ENCODE measurements at places on chromosomes 2 and 18.

DNA sequence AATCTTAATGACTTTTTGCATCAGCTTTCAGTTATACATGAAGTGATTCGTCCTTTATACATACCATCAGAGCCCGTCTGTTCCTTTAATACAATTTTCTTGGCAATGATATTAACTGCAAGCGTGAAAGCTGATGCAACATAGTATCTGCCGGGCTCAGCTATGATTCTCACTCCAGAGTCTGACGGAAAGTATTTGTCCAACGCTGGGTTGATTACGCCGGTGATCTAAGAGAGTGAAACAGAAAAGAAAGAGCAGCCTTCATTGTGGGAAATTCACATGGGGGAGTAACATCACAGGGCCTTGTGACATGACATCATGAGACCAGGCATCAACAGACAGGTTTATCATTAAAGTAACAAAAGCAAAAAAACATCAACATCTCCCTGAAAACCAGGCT lies 6.2 kb downstream of the ODC1 start:
- DNase-seq = no peak

DNA sequence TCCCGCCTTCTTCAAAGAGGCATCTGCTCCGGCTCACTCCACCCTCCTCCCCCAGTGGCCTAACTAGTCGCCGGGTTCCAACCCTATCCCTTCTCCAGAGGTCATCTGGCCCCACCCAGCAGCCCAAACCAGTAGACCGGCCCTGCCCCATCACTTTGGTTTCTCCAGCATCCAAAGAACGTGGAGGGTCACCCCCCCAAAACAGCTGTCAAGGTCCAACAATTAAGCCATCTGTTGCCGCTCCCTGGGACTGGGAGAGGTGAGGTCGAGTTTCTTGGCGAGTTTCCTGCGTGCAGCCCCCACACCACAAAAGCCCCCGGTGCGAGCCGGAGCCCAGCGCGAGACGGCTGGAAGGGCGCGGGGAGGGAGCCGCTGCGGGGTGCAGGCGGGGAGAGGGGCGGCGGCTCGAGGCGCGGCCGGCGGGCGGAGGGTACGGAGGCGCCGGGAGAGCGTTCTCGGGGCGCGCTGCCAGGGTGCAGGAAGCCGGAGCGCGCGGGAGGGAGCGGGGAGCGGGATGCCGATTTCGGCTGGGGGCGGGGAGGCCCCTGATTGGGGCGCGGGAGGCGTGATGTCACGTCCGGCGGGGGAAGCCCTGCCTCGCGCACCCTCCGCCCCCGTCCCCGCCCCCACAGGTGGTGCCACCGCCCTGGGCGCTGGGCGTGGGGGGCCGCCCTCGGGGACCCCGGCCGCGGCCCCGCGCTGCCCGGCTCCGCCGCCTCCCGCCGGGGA lies 571 bp upstream of the GPC1 start:
- peak; percentile 96 for DNase-seq

DNA sequence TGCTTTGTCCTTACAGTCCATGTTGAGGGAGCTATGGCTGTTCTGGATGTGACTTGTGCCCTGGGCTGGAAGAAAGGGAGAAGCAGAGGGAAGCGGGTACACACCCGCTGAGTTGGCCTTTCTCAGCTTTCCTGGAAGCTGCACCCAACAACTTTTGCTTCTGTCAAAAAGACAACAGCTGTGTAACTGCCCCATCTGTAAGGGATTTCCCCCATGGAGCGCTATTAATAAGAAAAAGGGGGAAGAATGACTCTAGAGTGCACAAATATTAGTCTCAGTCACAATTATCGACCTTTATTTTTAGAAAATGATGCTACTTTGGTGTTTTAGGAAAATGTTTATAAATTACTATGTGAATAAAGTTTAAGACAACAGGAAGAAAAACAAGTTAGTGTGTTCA lies 368.3 kb downstream of the RAD51AP2 start:
- DNase-seq = no peak

DNA sequence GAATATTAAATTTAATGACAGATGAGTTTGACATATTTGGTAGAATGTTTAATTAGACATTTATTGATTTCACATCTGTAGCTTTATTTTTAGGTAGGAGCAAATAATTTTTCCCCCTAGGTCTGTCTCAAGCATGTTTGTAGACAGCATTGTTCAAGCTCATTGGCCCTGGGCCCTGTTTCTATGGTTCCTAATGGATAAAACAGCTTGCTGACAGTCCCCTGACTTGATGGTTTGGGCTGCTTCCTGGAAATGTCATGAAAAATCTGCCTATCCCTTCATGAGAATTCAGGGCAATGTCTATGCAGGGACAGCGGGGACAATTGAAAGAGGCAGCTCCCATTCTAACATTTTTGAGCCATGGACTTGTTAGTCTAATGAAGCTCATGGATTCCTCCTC lies 14.6 kb upstream of the MEP1B start:
- peak; percentile 89 for DNase-seq

DNA sequence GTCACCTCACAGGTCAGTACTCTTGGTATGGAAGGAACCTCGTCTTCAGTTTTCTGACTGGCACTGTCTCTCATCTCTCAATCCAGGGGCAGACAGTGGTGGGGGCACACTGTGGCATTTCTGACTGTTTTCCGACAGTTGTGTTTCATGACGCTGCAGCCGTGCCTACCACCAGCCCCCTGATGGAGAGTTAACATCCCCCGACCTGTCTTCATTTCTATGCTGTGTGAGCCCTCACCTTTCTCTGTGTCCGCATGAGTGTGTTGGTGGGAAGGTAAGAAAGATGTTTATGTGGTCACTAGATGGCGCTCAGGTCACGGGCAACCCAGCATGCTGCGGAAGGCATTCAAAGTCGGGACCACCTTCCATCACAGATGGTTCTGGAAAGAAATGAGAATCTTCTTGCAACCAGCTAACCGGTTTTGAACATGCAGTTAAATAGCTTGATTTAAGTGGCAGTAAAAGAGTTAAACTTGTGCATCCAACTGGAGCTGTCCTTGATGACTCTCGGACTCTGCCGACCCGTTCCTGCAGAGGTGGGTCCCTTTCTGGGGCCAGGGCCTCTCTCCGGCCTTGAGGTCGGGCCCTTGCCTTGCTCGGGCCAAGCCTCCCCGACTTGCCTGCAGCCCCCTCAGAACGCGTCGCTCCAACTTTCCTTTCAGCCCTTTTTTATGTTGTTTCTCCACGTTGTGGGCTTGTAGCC lies 92.4 kb downstream of the DYSF start:
- DNase-seq = peak; percentile 92

GRCh38 chr2:193518041-193518817 lies 1323.5 kb upstream of the TMEFF2 start:
- DNase-seq = peak; percentile 43

DNA sequence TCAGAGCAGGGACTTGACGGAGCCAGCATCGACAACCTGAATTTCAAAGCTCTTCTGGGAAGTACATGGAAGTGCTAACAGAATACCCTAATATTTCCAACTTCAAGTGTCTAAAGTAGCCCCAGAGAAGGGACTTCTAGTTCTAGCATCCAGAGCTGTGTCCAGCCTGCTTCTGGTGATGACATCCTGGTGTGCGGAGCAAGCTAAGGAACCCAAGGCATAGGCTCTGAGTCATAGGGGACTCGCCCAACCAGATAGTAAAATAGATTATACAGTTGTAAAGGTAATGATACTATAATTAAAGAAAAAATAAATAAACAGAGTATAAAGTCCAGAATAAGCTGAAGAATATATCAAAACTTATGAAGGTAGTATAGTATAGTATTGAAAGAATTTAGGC lies 108.1 kb upstream of the SERPINE2 start:
- DNase-seq = no peak

- DNase-seq = no peak
Measured at GRCh38 chr2:200794143-200794542, 17.6 kb upstream of the BZW1 start.

- no peak for DNase-seq
Measured at GRCh38 chr2:118929059-118929458, 12.9 kb upstream of the MARCO start.

DNA sequence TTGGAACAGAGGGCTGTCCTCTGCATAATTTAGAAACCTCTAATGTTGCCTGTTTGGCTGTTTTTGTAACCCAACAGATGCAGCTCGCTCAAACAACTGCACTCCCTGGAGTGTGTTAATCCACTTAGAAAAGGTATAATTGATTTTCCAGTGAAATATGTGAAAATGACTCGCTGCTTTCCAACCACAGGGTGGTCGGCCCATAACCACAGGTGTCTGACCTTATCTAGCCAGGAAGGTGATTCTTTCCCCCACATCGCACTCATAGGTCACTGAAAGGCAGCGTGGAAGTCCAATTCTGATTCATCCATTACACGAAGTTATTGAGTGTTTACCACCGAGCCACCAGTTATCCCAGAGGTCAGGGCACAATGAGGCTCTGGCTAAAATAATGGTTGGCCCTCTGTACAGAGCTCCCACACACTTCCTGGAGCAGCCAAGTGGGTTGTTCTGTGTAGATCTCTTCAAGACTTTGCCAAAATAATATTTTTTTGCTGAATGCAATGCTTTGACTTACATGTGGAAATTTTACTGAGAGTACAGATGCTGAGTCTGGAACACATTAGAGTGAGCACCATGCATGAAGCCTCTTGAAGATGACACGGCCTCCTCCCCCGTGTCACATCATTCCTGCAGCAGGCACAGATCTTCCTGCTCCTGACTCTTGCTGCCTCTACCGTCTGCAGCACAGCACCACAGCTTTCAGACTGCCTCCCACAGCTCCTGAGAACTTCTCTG lies 396.2 kb downstream of the ZNF516 start:
- DNase-seq = no peak

DNA sequence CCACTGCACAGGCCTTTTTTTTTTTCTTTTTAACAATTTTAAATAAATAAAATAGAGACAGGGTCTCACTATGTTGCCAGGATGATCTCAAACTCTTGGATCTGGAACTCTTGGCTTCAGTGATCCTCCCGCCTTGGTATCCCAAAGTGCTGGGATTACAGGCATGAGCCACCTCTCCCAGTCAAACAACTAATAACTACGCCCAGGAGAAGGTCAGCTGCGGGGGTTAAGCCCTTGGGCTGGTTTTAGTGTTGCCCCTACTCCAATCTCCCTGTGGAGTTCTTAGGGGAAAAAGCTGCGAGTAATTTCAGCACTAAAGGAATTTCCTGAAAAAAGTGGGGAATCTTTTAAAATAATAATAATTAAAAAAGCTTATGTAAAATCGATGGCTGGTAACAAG lies 96.4 kb upstream of the XPO1 start:
- DNase-seq = no peak

- no peak for DNase-seq
Measured at GRCh38 chr2:32758232-32758631, 130.4 kb downstream of the TTC27 start.

DNA sequence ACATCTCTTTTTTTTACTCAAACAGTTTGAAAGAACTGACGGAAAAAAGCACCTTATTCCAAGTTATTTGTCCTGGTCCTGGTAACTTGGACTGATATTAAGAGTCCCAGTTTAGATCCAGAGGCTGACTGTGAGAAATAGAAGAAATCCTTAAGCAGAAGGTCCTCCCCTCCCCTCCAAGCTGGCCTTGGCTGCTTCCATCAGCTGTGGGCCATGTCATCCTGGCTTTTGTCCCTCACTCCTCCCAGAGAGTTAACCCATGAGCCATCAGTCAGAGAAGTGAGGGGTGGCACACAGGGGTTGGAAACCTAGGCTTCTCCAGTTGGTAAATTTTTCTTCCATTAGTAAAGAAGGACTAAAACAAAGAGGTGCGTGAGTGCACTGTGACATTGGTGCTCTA lies 9.7 kb upstream of the NAPG start:
- DNase-seq = no peak

DNA sequence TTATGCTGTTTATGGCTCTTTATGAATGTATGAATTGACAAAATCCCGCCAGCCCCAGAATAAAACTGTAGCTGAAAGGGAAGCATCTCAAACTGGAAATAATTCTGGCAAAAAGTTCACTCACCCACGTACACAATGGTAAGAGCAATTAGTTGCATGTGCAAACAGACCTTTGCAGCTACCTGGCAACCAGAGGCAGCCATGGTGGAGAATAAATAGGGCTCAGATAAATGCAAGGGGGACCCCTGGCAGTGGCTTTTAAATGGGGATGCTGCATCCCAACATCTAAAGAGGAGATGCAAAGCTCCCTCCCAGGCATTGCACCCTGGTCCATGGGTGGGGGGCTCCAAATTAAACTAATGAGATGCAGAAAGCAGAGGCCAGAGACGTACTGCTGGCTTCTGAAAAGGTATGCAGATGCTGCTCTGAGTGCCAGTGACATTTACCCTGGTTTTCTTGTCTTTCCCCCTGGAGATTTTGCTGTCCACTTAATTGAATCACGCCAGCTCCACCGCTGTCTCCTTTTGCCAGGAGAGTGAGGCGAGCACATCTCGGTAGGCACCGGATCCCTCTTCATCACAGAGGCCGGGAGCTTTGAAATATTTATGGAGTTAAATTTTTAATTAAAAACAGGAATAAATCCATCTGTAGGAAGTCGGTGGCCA lies 126.6 kb upstream of the NRP2 start:
- DNase-seq = no peak

- no peak for DNase-seq
Measured at GRCh38 chr2:236840215-236840614, 245.5 kb upstream of the COPS8 start.

- peak; percentile 52 for DNase-seq
Measured at GRCh38 chr18:52353589-52353988, 13.6 kb downstream of the DCC start.

GRCh38 chr18:44781886-44782285 lies 101.2 kb downstream of the SETBP1 start:
- no peak for DNase-seq

DNA sequence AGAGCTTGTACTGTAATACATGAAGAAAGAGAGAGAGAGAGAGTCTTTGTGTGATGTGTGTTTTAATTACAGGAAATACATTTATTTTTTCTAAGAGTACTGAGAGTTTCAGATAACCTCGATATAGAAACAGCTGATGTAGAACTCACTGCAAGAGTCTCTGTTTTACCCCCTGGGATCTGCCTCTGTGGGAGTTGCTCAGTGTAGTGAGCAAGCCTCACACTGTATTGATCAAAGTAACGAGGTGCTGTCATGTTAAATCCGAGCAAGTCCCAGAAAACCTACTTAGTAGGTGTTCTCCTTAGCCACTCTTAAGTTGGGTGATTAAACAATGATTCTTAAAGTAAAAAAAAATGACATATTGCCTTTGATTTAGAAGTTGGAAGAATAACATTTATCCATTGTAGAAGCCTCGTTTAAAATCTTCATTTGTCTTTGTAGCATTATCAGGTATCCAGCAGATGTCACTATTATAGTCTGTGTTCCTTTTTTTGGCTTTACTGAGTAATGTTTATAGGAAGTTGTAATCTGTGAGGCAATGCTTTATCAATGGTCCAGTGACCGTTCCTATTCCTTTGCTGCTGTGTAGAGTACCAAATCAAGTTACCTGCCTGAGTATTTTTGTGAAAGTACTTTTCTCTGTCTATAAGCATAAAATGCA lies 219.0 kb downstream of the MYO3B start:
- DNase-seq = peak; percentile 41

DNA sequence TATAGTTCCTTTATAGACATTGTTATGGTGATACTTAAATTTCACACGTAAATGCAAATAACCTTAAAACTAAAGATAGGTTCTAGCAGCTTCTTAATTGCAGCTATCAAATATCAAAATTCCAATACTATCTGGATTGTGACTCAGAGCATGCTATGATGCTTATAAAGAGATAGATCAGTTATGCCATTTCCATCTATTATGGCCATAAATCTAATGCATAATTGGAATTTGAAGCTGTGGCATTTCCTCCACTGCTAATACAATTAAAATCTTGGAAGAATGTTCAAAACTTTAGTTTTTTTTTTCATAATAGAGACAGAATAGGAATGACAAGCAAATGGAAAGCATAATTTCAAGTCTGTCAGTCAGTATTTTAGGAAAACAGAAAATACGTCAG lies 220.8 kb upstream of the GALNT5 start:
- no peak for DNase-seq
